ENCODE measurements at places on chromosomes 2 and 18. TPM values are rescaled to one million over a fixed set of nuclear protein-coding genes. Genes with fewer than 3 reads are reported as not detected.

Gene MCFD2
- 66.6 TPM for total RNA-seq

Gene MAP3K19
- 1.4 TPM for total RNA-seq

Gene MC2R
- not detected for total RNA-seq

Gene FBXO15
- total RNA-seq: 5.6 TPM

Gene METTL4
- 8.0 TPM for total RNA-seq

Gene IL1RL1
- 0.28 TPM for total RNA-seq

Gene FARP2
- total RNA-seq: 83.2 TPM

Gene STPG4
- total RNA-seq: 1.3 TPM

Gene ALKAL2
- total RNA-seq: 0.54 TPM

Gene SCYGR4
- total RNA-seq: not detected

Gene ANKRD29
- total RNA-seq: 19.6 TPM

Gene FRZB
- total RNA-seq: 4.6 TPM

Gene FBLN7
- total RNA-seq: 25.9 TPM

All from dorsolateral prefrontal cortex (tissue), 122 donors.